ENCODE measurements at places on chromosomes 7 and 10.

- no peak for DNase-seq
Observed at GRCh38 chr7:101089876-101090275, 4.6 kb downstream of the TRIM56 start.

DNA sequence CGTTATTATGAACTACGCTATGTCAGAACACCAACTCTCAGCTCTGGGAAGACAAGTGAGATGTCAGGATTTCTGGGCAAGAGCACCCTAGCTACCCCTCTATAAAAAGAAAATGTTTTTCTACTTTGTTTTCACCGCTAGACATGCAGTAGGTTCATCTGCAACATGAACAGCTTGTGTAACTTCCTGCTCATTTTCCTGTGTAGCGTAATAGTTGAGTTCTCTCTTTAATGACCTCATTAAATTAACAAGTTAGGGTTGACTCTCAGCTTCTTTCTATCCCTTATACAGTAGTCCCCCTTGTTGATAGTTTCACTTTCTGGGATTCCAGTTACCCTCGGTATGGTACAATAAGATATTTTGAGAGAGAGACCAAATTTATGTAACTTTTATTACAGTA lies 329.4 kb upstream of the ZNF32 start:
- DNase-seq: no peak

DNA sequence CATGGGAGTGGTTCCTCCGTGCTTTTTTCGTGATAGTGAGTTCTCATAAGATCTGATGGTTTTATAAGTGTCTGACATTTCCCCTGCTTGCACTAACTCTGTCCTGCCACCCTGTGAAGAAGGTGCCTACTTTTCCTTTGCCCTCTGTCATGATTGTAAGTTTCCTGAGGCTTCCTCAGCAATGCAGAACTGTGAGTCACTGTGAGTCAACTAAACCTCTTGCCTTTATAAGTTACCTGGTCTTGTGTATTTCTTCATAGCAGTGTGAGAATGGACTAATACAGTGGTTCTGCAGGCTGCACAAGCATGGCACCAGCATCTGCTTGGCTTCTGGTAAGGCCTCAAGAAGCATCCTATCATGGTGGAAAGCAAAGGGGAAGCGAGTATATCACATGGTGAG lies 1144.6 kb downstream of the SORCS3 start:
- no peak for DNase-seq

GRCh38 chr7:21704359-21704758 lies 161.5 kb downstream of the DNAH11 start:
- no peak for DNase-seq

GRCh38 chr10:29646238-29646902 lies 11.6 kb upstream of the SVIL start:
- no peak for DNase-seq

- no peak for DNase-seq
Observed at GRCh38 chr7:23234569-23235296, 11.8 kb upstream of the GPNMB start.

GRCh38 chr10:68296843-68297663 lies 34.8 kb upstream of the HNRNPH3 start:
- DNase-seq: no peak

DNA sequence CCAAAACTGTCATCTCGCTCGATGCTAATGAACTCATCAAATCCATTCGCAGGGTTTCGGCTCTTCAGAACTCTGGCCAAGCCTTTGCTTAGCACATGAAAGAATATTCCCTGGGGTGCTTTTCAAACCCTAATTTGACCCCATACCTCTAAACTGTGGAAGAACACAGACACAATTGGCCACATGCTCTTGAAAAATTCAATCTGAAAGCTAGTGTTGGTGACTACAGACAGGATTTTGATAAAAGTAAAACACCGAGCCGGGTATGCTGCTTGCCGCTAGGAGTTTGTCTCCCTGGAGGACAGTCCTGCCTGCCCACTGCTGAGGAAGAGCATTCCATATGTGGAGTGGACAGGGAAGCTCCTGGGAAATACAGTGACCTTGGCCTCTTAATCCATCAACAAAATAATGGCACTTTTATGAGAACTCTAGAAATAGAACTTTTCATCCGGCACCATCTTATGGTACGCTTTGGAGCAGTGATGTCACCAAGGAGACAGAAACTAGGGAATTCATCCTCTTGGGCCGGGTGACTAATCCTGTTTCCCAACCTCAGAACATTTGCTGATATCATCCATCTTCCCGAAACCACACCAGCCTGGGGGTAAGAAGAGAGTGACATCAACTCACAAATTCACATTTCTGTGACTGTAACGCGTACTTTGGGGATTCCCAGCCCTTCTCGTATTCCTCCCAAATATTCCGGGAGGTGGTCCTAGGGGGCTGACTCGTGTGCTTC lies 34.2 kb downstream of the MTURN start:
- DNase-seq: no peak

DNA sequence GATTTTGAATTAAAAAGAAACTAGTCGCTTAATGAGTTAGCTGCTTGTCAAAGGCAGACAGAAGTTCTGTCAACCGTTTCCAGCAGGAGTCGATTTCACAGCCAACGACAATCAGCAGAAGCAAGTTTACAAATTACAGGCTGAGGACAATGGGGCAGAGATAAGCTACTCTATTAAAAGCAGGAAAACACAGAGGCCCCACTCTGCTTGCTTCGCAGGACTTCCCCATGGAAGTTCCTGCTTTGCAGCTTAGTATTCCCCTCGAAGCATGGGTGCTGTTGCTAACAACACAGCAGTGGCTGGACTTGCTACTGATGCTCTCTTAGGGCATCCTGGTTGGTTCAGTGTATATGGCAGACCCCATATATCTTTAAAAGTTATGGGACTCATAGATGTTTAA lies 50.8 kb upstream of the KLF6 start:
- DNase-seq: no peak

DNA sequence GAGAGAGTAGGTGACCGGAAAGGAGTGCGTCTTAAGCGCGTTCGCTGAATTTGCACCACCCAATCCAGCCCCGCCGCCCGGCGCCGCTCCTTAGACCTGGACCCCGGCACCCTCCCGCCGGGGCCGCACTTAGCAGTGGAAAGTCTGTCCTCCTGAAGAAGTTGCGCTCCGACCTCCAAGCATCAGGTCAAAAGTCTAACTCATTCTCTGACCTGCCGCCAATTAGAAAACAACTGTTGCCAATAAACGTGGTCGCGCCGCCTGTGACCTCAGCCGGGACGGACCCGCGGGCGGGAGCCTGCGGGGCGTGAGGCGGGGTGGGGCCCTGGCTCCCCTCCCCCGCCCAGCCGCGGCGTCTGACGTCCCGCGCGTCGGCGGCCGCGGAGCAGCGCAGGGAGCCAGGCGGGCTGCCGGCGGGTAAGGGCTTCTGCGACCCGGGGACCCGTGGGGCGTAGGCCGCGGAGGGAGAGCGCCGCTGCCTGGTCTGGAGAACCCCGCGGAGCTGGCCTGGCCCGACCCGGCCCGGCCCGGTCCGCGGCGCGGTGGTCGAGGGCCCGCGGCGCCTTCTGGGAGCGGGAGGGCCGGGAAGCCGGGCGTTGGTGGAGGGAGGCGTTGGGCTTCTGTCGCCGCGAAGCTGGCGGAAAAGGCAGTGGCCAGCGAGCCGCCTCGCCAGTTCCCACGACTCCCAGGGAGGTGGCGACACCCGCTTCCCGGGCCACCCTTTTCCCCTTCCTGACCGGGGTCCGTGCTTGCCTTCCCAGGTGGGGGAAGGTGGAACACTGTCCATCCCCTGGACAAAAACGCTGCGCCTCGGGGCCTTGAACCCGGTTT lies at the start of gene BCAP29:
TSS of gene BCAP29 (plus strand) at position 362 of the 831 bp plus-strand sequence. CDS start 527 bp downstream, outside the sequence.
- DNase-seq: peak; percentile 26

DNA sequence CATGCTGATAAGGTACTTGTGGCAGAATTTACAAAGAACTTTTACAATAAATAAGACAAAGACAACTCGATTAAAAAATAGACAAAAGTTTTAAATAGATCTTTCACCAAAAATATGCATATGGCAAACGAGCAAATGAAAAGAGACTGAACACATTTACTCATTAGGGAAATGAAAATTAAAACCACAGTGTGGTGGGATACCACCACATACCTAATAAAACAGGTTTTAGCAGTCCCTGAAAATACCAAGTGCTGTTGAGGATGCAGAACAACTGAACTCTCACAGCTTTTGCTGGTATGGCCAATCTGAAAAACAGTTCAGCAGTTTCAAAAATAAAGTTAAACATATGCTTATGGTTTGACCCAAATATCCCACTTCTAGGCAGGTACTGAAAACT lies 205.4 kb upstream of the ADO start:
- no peak for DNase-seq

DNA sequence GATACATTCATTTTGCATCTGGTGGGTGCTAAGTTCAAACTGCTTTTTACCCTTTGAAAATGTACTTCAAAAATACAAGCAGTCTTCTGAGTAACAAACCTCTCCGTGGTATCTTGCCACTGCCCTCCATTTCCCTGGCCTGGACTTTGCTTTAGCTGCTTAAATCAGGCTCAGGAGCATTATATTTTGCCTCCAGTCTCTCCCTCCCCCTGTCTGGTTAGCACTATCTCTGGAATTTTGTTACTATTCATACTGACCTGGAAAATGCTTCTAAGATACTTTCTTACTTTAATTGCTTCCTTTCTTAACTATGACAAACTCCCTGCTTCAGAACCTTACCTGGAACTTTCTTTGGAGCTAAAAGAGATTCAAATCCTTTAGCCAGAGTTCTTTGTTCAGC lies 369.8 kb downstream of the GFRA1 start:
- DNase-seq: no peak

DNA sequence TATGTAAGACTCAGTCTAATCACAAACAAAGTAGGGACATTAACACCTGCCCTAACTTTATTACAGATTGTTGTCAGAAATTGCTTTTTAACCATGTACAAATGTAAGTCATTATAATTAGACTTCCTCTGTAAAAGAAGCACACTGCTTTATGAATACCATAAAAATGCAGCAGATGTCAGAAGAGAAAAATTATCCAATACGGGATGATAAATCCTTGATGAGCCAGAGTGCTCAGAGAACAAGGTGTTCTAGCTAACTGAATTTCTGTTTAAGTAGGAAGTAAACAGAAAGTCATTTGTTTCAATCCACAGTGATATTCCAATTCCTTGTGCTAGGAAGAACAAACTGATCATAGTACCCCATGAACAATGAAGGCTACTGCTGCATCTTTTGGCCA lies 54.6 kb upstream of the BMPER start:
- no peak for DNase-seq

DNA sequence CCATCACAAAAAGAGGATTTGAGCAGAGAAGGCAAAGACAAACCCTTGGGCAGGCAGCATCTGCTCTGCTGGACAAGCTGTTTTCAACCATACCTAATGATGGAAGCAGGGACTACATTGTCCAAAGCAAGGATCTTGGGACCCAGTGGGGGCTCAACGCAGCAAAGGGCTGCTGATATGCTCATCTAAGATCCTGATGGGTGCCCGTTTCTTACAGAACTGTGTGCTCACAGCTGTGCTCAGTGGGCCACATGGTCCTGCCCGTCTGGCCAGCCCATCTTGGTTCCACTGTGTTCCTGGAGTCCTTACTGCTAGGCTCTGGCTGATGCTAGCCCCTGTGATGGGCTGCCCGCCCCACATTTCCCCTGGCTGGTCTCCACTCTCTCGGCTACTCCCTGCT lies 36.1 kb downstream of the GPRIN2 start:
- DNase-seq: no peak

GRCh38 chr10:60508831-60509230 lies 119.2 kb upstream of the ANK3 start:
- DNase-seq: no peak

DNA sequence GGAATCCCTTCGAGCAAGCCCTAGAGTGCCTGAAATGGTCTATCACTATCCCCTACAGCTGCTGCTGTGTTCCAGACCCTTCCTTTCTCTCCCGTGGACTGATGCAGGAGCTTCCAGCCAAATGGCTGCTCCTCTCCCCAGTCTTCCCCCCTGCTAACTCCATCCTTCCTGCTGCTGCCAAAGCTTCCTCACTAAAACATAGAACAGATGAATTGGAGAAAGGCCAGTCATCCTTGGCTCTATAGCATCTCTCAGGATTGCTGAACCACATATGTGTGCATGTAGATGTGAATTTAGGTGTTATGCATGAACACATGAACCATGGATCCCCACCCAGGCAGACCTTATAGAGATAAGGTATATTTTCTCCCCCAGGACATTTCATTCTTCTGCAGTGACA lies 60.7 kb downstream of the GPR26 start:
- no peak for DNase-seq

DNA sequence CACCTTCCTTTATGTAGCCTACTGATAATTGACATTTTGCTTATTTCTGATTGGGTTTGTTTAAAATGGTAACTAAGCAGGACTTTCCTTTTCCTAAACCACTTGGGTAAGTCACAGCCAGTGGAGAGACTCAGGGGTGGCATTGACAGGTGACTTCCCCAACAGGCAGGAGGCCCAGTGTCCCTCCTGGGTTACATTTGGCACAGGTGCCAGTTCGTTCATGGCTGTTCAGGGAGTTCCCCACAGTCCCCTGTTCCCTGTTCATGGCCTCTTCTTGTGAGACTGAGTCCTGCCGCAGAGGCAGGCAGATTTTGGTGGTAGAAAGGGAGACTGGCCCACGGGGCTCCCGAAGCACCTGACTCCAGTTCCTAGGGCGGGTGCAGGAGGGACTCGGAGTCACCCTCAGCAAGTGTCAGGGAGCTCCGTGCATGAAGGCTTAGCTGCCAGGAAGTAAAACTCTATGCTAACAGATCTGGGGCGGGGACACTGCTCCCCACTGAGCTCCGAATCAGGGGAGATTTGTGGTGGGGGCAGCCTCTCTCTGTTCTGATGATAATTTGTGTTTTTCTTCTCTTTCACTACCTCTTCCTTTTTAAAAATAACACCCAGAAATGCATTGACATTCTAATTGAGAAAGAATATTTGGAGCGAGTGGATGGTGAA lies 84.1 kb downstream of the EZH2 start:
- no peak for DNase-seq

DNA sequence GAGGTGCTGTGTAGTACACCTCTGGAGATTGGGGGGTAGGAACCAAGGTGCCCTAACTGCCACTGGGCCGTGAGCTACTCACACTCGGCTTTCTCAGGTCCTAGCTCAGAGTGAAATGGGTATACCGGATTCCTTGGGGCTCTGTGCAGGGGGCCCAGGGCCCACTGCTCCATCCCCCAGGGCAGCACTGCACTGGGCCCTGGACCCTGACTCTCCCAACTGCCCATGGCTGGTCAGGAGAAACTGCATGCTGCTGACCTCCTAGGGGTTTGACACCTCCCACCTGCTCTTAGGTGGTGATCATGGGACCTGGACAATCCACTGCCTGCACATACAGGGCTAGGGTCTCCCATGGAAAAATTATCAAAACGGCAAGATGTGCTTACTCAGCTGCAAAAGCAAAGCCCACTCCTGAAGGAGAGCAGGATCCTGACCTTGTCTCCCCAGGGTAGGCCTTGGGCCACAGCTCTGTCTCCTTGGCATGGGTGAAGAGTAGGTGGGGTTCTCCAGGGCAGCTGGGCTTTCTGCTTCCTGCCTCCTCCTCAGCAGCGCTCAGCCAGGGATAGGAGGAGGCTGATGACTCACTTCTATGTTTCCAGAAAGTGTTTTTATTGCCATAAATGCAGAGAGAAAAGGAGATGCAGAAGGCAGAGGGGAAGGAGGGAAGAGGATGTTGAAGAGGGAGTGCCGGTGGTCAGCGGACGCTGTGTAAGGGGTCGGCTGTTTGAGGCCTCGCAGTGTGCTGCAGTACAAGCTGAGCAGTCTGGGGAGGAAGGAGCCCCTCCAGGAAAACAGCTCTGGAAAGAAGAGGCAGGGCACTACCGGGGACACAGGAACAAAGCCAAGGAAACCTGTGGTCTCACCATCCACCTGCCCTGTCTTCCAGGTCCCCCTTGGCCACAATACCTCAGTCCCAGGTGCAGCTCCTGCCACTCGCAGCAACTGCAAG lies 107.8 kb downstream of the ARHGAP22 start:
- DNase-seq: no peak

- no peak for DNase-seq
Observed at GRCh38 chr7:88347090-88347489, 40.4 kb upstream of the STEAP4 start.

GRCh38 chr7:45324683-45325237 lies 167.2 kb downstream of the RAMP3 start:
- no peak for DNase-seq

All from activated naive CD4-positive, alpha-beta T cell (primary cell).